Activated CD8-positive, alpha-beta memory T cell treated with anti-CD3 and anti-CD28 coated beads for 1 hour (primary cell): ENCODE measurements at places on chromosomes 12 and 14.

DNA sequence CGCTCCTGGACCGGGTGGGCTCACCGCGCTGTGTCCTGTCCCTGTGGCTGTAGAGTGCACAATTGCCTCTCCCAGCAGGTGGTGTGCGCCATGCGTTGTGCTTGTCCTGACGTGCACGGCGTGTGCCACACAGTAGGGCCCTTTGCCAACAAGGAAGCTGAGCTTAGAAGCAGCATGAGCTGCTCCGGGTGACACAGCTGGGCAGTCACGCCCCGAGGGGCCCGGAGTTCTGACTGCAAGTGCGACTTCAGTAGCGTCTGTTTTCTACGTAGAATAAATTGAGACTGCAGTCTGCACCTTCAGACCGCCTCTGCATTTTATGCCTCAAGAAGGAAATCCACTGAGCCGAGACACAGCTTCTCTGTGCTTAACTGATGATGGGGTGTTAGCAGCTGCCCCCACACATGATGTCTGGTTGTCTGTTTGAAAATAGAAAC lies 81.6 kb downstream of the ADGRD1 start:
- no peak for DNase-seq

DNA sequence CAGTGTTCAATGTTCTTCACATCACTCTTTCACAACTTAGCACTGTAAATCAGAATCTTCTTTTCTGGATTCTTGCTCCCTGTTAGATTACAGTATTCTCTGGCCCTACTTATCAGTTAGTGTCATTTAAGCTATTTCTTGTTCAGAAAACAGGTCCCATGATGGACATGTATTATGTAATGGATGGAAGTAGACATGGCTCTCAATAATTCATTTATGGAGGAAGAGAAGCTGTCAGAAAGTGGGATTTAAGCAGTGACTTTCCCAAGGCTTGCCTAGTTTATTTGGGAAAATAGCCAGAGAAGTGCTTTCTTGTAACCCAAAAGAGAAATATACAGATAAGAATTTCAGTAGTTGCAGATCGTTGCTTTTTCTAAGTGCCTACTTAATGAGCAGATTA lies 1.6 kb downstream of the ERC1 start:
- DNase-seq = no peak

GRCh38 chr14:24943024-24943423 lies 106.9 kb downstream of the STXBP6 start:
- no peak for DNase-seq

GRCh38 chr12:57367121-57367520 lies 63.7 kb downstream of the R3HDM2 start:
- DNase-seq = no peak

DNA sequence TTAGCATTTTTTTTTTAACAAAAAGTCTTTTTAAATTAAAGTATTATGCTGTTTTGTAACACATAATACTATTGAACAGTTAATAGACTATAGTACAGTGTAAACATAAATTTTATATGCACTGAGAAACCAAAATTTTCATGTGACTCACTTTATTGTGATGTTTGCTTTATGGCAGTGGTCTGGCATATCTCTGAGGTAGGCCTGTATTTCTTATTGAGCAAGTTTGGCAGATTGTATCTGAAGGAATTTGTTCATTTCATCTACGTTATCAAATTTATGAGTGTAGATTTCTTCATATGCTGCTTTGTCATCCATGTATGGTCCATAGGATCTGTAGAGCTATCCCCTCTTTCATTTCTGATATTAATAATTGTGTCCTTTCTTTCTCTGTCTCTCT lies 78.8 kb upstream of the PDE3A start:
- no peak for DNase-seq

DNA sequence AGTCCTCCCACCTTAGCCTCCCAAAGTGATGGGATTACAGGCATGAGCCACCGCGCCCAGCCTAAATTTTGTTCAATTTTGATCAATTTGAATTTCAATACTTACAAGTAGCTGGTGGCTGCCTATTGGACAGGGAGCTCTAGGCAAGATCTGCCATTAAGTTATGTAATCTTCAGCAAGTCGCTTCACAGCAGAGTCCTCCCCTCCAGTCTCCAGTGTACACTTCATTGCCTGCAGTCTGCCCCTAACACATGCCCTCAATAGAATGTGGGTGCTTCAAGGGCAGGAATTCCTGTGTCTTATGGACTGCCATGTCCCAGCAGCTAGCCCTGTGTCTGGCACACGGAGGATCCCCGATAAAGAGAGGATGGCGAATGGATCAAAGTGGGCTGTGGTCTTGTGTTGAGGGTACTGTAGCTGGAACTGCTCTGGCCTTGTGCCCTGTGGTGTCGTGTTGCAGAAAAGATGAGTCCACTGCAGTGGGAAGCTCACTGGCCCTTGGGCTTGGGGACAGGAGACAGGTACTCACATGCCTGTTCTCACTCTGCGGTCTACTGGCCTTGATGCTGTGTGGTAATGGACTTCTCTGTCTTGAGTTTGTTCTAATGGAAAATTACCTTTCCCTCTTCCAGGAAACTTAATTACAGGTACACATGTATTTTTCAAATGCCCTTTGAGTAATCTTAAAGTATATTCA lies 67.6 kb downstream of the TECPR2 start:
- no peak for DNase-seq

DNA sequence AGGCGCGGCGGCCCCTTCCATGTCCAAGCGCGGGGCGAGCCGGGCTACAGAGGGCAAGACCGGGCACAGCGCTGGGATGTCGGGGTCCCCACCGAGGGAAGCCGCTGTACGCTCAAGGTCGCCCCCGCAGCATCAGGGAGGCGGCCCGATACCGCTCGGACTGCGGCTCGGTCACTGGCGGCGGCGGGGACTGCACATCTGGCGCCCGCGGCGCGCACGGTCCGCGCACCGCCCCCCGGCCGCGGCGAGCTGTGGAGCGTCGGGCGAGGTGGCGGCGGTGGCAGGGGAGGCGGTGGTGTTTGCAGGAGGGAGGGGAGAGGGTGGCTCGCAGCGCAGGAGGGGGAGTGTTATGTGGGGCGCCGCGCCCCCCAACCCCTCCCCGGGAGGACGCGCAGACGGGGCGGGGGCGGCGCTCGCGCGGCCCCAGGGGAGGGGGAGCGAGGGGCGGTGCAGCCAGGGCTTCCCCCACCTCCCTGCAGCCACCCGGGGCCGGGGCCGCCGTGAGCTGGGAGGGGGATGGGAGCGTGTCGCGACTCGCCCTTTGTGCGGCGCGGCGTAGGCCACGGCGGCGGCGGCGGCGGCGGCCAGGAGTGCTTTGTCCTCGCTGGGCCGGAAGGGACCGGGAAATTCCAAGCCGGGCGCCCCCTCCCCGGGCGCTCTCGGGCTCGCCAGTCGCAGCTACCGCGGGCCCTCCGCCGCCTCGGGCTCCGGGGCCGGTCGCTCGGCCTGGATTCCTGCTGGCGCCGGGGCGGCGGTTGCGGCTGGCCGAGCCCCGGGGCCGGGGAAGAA lies at the start of gene NUAK1:
Gene NUAK1, minus strand, starts transcription at position 322 of the 789 bp plus-strand sequence. Its CDS starts 301 bp downstream, at position 21.
- no peak for DNase-seq

GRCh38 chr12:2722806-2723205 lies 72.0 kb upstream of the FKBP4 start:
- no peak for DNase-seq

DNA sequence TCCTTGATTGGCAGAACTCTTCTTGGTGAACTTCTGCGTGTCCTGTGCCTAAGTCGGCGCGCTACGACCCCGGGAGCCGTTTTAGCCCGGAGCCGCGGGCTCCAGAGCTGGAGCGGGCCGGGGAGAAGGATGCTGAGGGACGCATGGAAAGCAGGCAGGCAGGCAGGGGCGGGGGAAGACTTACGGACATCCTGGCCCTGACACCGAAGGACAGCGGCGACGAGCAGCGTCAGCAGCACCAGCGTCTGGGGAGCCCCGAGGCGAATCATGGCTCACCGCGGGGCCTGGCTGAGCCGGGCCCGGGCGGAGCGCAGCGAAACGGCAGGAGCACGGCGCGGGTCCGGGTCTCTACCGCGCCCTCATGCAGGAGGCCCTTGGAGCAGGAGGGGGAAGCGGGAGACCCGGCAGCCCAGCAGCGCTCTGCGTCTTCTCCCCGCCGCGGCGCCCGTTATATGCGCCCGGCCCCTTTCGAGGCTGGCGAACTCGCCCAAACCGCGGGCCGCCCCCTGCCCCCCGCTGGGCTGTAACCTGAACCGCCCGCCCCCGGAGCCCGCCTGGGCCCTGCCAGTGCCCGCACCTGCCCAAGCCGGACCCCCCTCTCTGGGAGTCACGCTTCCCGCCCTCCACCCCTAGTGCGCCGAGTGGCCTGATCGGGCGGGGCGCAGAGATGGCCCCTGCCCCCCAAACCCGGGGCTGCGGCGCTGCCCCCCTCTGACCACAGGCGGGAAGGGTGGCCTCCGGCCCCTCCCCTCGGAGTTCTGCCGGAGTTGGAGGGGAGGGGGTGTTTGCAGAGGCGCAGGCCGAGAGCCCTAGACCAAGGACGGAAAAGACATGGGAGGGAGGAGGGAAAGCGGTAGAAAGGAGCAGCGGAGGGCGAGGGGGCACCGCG lies at the start of gene COL2A1:
Gene COL2A1, minus strand, starts transcription at position 424 of the 889 bp plus-strand sequence. Its CDS starts 155 bp downstream, at position 269.
- no peak for DNase-seq

DNA sequence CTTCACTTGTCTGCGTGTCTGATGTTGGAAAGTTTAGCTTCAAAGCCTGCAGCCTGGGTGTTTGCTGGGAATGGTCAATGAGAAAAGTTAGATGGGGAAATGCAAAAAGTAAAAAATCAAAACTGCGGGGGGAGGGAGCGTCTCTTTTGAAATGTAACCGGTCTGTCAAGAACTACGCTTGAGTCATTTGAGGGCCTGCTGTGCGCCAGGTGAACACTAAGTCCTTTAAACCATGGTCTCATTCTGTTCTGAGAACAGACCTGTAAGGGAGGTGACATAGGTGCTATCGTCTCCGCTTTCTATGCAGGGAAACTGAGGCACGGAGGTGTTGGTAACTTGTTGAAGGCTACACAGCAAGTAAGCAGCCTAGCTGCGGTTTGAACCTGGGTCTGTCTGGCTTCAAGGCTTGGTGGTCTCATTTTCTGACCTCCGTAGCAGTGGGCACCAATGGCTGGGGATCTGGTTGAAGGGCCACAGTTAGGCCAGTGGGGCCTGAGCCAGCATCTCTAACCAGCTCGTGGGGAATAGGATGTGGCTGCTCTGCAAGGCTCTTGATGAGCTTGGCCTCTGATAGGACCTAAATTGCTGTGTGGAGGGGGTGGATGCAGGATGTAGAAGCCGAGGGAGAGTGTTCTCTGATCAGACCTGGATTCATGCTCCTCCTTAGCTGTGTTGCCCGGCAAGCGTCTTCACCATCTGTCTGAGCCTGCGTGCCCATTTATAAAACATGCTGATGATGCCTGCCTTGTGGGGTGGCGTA lies 41.5 kb downstream of the KCTD10 start:
- DNase-seq = no peak

DNA sequence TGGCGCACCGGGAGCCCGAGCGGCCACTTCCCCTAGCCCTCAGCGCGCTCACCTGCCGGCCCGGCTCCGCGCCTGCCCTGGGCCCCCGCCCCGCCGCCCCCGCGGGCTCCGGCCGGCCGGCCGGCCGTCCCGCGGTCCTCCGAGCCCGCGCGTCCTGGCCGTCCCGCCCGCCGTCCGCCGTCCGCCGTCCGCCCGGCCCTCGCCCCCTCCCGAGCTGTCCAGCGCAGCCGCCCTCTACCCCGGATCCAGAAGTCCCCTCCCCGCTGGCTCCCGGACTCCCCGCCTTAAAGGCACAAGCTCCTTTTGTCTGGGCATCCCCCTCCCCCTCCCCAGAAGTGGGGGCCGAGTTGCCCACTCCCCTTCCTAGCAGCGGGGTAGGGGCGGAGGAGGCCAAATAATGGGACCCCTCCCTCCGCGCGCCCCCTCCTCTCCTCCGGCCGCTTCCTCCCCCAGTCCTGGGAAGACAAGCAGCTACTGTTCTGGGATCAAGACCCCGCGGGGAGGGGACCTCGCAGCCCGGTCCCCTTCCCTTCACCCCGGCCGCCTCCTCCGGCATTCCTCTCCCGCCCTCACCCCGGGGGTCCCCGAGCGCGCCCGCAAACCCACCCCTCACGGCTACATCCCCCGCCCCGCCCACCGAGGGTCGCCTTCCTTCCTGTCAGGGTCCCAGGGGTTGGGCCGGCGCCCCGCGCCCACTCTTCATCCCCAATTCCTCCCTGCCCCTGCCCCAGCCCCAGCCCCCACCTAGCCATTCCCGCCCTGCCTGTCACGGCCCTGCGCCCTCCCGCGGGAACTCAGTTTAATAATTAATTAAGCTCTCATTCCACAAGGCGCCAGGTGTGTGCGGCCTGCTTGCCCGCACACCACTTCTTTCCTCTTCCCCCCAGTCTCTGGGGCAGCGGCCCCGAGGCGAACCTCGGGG lies at the start of gene ADCY6:
Gene ADCY6, minus strand, starts transcription at position 236 of the 922 bp plus-strand sequence. CDS start 5,655 bp downstream, outside the sequence.
- DNase-seq = no peak

DNA sequence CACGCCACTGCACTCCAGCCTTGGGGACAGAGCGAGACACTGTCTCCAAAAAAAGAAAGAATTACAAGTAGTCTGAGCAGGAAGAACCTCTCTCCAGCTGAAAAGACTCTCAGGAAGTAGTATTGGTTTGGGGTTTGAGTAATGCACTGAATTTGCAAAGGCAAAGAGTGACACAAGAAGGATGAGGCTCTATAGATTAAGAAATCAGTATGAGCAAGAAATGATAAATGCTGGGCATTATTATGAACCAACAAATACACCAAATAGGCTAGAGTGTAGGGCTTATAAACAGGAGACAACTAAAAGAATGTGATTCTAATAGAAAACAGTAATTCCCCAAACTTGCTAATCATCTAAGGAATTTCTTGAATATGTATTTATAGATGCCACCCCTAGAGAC lies 2.6 kb upstream of the SLC35E3 start:
- DNase-seq = no peak
